ENCODE measurements at places on chromosomes 11 and 22.

DNA sequence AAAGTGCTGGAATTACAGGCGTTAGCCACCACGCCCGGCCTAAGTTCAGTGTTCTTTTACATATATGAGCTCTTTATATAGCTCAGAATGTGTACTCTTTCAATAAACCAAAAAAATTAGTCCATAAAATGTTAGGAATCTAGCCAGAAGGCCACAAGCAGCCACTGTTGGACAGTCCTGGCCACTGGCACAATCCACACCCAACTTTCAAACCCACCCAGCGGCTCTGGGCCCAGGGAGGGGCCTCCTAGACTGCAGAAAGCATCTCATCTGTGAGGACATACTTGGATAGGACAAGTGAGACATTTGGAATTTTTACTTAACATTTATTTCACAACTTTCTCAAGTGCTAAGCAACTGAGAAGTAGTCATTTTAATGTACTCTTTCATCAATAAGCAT is 6.4 kb downstream of the PACSIN2 start:
- no peak for DNase-seq

- DNase-seq = no peak
Measured at GRCh38 chr11:75896843-75897419, 81.9 kb downstream of the UVRAG start.

DNA sequence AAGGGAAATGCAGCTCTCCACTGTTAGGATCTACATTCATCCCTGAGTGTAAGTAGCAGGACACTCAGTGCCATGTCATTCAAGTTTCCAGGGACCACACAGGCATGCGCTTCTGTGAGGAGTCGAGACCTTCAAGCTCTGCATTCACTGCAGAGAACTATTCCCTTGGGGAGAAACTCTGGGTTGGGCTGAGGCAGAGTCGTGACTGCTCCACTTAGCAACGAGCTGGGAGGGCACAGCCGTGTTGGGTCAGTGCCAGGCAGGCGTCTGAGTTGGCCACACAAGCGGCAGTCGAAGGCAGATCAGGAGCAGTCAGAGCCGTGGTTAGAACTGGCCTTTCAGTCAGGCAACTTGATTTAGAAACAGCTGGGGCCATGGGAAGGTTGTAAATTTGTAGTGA is 14.7 kb downstream of the MPEG1 start:
- DNase-seq = no peak

DNA sequence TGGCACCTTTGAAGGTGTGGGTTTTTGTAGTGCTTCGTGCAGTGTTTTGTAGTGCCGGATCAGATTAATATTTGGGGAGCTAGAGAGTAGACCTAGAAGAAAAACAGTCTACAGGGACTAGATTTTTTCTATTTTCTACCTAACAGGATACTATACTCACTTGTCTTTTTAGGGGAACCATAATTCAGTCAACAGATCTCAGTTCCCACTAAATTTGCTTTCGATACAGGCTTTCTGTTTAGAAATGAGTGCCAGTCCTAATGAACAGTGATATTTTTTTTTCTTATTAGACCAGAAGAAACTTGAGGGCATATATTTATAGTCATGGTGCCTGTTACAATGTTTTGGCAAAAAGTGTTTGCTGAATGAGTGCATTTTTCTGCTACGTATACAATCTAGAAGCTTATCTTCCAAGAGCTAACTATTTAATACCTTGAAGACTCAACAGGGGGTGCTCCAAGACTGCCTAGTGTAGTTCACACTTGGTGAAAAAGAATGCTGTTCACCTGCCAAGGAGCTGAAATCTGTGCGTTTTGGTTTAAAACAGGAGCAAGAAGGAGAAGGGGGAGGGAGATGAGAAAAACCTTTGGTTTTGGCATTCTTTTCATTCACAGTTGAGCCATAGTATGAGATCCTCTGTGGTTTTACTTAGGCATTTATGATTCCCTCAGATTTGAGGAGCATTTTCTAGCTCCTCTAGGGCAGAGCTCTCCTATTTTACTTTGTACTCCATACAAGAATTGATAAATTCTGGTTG is 44.9 kb upstream of the VSTM5 start:
- peak; percentile 21 for DNase-seq

GRCh38 chr11:35735903-35736302 is 73.3 kb downstream of the TRIM44 start:
- no peak for DNase-seq

GRCh38 chr11:131823772-131824171 is 453.4 kb downstream of the NTM start:
- DNase-seq = no peak

- DNase-seq = no peak
Measured at GRCh38 chr11:3134651-3135480, 30.2 kb downstream of the OSBPL5 start.

- no peak for DNase-seq
Measured at GRCh38 chr11:3903207-3903896, 47.9 kb downstream of the STIM1 start.

DNA sequence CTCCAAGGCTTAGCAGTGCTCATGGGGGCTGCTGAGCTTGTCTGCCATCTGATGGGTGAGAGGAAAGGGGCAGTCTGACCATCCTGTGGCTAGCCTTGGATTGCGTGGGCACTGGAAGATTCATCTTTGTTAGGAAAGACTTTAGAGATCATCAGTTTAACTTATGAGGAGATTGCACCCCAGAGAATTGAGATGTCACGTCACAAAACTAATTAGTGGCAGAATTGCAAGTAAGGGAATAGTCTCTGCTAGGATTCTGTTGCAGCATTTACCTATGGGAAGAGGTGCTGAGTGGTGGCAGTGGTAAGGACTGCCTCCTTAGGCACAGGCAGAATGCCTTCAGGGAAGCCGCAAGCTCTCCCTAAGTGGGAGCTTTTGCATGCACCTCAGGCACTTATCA is 42.8 kb upstream of the HSPA8 start:
- DNase-seq = no peak

DNA sequence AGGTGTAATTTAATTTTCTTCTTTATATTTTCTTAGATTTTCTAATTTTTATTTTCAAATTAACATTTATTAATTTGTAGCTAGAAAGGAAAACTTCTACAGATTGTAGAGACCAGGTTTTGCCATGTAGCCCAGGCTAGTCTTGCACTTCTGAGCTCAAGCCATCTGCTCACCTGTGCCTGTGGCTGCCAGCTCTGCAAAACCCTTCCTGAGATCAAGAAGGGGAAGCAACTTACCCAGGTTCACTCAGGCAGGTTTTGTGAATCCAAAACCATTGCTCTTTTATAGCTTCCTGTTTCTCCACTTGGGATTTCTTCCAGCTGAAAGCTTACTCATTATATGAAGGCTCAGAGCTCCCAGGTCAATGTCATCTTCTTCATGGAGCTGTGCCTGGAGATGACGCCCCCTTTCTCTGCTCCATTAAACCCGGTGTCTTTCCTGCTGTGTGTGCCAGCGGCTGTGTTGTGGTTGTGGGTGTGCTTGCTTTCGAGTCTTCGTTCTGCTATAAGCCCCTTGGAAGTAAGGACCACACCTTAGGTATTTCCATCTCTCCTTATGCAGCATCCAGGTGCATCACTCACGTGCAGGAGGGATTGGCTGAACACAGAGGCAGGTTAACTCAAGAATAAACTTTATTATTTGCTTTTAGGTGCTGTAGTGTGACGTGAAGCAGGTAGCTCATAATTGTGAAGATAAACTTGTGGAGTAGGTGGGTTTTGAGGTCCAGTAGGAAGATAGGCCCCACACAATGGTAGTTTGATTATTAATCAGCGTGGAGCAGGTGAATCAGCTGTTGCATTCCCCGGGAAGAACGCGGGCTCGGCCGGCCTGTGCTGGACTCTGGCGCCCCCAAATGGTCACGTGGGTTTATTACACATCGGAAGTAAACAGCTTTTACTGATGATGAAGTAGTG is 42.2 kb upstream of the INCENP start:
- peak; percentile 69 for DNase-seq

GRCh38 chr22:40399621-40400020 is 29.2 kb downstream of the SGSM3 start:
- DNase-seq = no peak

DNA sequence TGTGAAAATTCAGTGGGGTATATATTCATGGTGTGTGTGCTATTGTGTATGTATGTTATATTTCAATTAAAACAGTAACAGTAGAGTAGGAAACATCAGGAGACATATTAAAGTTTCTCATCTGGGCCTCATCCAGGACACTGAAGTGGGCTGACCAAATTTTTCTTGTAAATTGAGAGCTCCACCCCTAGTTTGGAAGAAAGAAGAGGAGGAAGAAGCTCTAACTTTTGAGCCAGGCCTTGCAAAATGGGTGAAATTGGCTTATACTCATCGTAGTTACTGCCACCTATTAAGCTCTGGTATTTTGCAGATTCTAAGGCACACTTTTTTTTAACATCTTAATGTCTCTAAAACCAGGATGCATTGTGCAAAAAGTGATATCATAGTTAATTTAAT is 33.7 kb downstream of the TSPAN18 start:
- DNase-seq = no peak

- no peak for DNase-seq
Measured at GRCh38 chr22:49935561-49935960, 17.1 kb downstream of the CRELD2 start.

- no peak for DNase-seq
Measured at GRCh38 chr22:41425660-41426365, 20.8 kb downstream of the TOB2 start.

DNA sequence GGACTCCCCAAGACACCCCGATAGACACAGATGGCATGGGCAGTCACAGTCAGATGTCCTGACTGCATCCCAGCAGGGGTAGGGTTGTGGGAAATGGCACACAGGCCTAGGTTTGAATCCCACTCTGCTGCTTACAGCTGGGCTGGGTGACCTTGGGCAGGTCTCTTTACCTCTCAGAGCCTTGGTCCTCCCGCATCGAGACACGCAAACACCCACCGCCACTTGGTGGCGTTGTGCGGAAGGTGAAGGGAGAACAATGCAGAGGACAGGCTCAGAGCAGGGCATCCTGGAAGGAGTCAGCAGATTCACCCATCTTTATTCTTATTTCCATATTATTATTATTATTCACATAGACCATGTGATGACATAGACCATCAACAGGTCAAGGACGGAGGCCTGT is 140.5 kb downstream of the MIAT start:
- DNase-seq = no peak

DNA sequence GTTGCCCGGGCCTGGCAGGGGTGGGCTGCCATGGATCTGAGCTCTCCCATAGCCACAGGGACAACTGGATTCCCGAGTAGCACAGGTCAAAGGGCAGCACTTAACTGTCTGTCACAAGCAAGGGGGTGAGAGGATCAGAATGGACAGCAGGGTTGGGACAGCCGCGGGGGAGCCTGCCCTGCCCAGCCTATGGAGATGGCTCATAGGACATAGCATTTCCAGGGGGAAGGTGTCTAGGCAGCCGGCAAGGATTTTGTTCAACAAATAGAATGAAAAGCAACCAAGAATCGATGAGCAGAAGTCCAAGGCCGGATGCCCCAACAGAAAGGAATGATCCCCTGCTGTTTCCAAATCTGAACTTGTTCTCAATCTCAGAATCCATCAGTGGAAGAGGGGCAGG is 92.9 kb downstream of the RPS6KA4 start:
- no peak for DNase-seq
